ENCODE measurements at places on chromosomes 13 and 19.

DNA sequence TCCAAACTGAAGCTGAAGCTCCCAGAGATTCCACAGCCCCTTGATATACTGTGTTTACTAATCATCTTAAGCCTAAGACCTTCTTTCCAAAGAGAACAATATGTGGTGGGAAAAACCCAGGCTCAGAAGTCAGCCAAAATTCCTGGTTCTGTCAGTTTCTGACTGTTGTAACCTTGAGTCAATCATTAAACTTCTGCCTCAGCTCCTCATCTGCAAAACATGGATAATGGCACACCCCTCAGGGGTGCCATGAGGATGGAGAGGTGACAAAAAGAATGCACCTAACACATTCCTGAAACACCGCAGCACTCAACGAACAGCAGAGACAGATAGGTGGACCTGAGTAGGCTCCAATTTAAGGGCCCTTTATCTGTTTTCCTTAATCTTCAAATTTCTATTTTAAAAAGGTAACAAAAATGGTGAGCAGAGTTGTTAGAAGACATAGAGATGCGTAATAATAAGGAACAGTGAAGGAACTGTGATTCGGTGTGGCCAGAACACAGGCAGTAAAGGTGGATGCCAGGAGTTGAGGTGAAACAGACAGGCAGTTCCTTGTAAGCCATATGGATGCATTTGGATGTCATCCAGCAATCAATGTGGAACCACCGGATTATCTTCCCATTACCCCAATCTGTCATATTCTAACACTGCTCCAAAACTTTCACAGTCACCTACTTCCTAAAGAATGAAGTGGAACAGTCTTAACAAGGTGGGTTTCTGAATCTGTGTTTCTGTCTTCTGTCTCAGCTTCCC, 56.6 kb upstream of the DOCK9 start:
- DNase-seq: no peak

GRCh38 chr19:44582581-44583265, 30.6 kb upstream of the IGSF23 start:
- peak; percentile 44 for DNase-seq

DNA sequence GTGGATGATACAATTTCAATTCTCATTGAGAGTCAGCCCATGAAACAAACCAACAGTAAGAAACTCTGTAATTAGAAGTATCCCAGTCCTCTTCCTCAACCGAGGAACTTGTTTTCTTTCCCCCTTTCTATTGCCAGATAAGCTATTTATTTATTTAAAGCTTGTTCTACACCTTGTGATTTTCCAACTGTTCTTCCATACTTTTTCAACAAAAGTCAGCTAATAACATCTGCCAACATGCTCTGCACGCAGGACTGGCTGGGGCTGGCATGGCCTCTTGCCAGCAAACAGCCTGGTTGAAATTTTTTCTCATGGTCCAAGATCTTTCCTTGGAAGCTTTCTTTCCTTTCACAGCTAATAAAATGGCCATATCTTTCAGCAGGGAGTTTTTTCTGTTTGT, 2.9 kb upstream of the IRS2 start:
- no peak for DNase-seq

- DNase-seq: no peak
Measured at GRCh38 chr13:76756451-76756850, 129.8 kb downstream of the KCTD12 start.

DNA sequence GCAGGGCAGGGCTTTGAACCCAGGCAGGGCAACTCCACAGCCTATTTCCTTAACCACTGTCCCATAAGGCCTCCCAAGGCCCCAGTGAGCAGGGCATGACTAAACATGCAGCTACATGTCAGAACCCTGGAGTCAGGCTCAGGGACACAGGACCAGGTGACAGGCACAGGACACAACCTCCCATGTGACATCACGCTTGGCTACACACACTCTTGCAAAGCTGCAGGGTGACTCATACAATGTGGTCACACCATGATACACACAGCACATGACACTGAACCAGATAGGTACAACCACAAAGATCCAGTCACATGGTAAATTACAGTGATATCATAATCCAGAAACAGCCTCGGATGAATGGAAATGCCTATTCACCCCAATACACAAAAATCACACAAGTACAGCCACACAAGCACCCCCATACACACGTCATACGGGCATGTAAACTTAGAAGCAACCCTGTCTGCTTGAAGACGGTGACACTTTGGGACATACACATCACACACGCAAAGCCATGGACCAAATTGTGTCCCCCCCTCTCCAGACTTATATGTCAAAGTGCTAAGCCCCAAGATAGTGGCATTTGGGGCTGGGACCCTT, 14.5 kb downstream of the KLK4 start:
- peak; percentile 50 for DNase-seq

GRCh38 chr13:48925001-48925400, 50.7 kb upstream of the FNDC3A start:
- no peak for DNase-seq

DNA sequence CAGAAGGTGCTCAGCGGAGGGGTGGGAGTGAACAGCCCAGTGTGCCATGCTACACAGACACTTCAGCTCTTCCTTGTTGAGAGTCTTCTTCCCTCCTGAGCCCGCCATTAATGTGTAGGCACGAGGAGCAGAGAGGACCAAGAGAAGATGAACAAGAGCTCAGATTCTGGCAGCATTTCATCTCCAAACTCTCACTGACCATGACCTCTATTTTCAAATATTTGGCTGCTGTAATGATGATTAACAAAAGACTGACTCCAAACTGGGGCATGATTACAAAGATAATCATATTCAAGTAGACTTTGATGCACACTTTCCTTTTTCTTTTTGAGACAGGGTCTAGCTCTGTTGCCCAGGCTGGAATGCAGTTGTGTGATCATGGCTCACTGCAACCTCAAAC, 236.5 kb downstream of the DCLK1 start:
- DNase-seq: no peak

GRCh38 chr13:96817336-96817941, 176.8 kb downstream of the OXGR1 start:
- DNase-seq: no peak

DNA sequence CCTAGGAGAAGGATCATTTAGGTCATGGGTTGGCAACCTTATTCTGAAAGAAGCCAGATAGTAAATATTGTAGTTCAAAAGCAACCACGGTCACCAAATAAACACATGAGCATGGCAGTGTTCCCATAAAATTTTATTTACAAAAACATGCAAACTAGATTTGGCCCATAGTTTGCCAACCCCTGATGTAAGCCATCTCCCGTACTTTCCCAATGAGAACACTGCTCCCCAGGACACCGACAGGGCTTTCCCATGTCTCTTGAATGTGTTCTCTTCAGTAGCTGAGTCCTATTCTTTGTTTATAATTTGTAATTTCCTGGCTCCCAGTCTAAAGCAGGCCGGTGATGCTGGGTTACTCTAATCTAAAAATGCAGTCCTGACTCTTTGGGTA, 239.6 kb downstream of the LHFPL6 start:
- no peak for DNase-seq

DNA sequence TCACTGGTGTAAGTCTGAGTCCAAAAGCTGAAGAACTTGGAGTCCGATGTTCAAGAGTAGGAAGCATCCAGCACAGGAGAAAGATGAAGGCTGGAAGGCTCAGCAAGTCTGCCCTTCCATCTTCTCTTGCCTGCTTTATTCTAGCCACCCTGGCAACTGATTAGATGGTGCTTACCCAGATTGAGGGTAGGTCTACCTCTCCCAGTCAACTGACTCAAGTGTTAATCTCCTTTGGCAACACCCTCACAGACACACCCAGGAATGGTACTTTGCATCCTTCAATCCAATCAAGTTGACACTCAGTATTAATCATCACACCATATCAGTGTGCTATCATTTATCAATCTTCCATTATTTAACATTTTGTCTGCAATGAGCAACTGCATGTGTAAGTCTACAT, 223.5 kb downstream of the GPC5 start:
- no peak for DNase-seq

GRCh38 chr13:95603887-95604555, 40.5 kb downstream of the DZIP1 start:
- DNase-seq: no peak

GRCh38 chr13:43884222-43884621, 4.5 kb downstream of the LACC1 start:
- DNase-seq: no peak

GRCh38 chr19:16394111-16394510, 69.5 kb downstream of the KLF2 start:
- no peak for DNase-seq

- DNase-seq: no peak
Measured at GRCh38 chr19:30449078-30449590, 77.0 kb downstream of the ZNF536 start.

DNA sequence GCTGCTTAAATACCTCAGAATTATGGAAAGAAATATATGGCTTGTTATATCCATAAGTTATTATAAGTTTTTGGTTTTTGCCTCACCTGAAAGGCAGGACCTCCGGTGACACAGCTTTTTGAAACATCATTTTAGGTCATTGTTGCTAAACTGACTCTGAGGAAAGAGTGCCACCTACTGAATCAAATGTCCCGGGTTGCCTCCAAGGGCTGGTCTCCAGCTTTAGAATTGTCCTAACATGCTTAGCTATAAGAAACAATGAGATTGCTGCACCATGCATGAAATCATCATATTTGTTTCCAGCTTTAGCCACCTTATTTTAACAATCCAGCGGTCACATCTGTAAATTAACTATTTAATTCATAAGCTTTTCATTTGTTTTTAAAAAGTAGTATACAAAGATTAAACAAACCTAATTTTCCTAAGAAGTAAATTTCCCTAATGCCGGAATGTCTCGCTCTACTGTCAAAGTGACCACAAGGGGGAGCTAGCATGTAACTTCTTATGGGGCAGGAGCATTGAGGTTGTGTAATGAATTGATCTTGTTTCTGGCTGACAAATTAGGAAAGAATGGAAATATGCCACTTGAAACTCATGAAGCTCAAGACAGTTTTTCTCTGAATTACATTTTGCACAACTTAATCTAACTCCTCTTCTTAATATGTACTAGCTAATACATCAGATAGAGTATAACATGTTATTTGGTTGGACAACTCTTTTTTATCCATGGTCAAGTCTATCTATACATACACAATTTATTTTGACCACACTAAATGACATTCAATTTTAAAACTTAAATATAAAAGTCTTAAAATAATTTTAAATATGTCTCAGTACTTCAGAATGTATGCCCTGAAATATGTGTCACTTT, 6.7 kb upstream of the PCDH17 start:
- DNase-seq: no peak

GRCh38 chr13:112772929-112773328, 83.1 kb downstream of the ATP11A start:
- DNase-seq: no peak

DNA sequence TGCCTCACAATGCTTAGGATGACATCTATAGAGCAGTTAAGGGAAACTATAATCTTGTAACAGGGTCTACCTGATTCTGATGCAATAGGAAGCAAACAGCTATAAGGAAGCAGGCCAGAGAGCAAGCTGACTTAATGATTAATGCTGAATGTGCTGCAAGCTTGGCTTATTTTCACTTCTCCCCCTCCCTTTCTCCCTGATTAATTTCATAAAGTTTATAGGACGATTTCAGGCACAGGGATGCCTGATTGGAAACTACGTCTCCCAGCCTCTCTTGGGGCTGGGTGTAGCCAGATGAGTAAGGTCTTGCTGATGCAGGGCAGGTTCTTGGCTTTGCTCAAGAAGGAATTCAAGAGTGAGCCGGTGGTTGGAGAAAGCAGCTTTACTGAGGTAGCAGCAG, 82.8 kb upstream of the MRI1 start:
- no peak for DNase-seq

DNA sequence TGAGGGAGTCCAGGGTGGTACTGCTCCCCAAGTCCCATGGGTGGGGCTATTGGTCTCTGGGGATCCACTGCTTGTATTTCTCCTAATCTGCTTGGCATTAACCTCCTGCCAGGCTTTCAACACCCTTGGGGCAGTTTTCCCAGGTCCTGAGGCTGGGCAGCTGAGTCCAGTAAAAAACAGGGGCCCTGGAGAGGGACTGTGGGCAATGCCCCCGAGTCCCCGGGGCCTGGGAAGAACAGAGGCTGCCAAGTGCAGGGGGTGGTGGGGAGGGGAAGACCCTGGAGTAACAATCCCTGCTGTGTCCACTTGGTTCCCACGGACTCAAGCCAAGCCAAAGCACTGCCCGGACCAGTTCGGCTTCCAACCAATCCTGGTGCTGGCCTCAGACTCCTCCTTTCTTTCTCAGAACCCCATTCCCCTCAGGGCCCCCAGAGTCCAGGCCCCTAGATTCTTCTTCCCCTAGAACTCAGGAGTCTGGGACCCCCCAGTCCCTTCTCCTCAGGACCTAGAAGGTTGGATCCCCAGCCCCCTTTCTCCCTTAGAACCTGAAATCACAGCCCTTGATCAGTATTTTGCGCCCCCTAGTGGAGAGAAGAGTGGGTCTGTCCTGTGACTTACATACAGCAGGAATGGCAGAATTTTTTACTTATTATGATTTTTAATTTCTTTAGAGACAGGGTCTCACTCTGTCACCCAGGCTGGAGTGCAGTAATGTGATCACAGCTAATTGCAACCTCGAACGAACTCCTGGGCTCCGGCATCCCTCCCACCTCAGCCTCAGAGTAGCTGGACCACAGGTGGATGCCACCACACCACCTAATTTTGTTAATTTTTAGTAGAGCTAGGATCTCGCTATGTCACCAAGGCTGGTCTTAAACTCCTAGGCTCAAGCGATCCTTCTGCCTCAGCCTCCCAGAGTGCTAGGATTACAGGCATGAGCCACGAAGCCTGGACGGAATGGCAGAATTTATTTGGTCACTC, 3.7 kb upstream of the CLPTM1 start:
- DNase-seq: peak; percentile 59

GRCh38 chr13:30292325-30292724, 15.0 kb downstream of the KATNAL1 start:
- DNase-seq: no peak

- DNase-seq: peak; percentile 67
Measured at GRCh38 chr19:10501971-10502523, 1.1 kb downstream of the KEAP1 start.

GRCh38 chr19:57786286-57786685, 16.8 kb downstream of the ZNF586 start:
- no peak for DNase-seq

DNA sequence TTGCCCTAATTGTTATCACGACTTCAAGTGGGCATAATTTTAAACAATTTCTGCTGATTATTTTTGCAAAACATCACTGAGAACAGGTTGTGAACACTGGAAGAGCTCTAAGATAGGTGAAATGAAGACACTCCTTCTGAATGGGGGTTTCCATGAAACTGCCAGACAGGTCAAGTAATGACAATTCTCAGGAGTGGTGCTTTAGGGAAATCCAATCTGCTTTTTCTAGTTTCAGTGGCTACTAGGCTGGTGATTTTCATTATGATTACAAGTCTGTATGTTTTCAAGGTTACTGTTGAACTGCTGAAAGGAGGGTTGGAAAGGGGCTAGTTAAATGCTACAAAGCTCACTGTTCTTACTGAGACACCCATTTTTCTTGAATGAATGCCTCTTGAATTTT, 1724.2 kb downstream of the PCDH9 start:
- no peak for DNase-seq

- DNase-seq: peak; percentile 68
Measured at GRCh38 chr19:15107061-15108010, at the start of gene SYDE1. Gene SYDE1, plus strand, starts transcription at chr19:15107401. Its CDS starts 33 bp downstream, at chr19:15107434.

DNA sequence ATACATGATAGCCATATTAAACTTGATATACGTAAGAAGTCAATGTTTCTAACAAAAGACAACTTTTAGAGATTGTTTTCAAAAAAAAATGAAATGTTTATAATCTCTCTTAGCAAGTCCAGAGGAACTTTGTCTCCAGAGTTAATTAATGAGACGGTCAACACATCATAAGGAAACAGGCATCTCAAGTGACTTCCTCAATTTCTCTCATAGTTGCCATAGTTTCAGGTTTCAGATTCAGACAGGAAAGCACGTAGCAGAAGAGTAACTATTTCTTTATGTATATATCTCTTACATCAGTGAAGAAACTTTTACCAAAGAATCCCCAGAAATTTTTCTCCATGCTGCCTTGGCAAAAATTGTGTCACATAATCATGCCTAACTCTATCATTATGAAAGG, 159.6 kb upstream of the ATXN8OS start:
- no peak for DNase-seq
